Activated T-helper 17 cell treated with anti-CD3 and anti-CD28 coated beads, Interleukin-2, amount 50 U/mL, for 72 hours (primary cell): ENCODE measurements at places on chromosomes 6 and 20. TPM values are rescaled to one million over a fixed set of nuclear protein-coding genes. Genes with fewer than 3 reads are reported as not detected.

Gene KIF6
- total RNA-seq = not detected

Gene NRSN1
- total RNA-seq = not detected

Gene SPO11
- not detected for total RNA-seq

Gene ECT2L
- total RNA-seq = not detected

Gene CLPSL2
- not detected for total RNA-seq

Gene NHSL1
- total RNA-seq = 1.1 TPM

- ATAC-seq = no peak
These were observed 10.5 kb downstream of the PTGIS start for GRCh38 chr20:49557449-49557848.

GRCh38 chr6:146545581-146545980, 1.9 kb downstream of the RAB32 start:
- ATAC-seq = no peak

- ATAC-seq = peak; percentile 63
These were observed 12.8 kb downstream of the RGS17 start for GRCh38 chr6:153117986-153118879.

GRCh38 chr6:127342296-127342945, 988 bp downstream of the ECHDC1 start:
- no peak for ATAC-seq

DNA sequence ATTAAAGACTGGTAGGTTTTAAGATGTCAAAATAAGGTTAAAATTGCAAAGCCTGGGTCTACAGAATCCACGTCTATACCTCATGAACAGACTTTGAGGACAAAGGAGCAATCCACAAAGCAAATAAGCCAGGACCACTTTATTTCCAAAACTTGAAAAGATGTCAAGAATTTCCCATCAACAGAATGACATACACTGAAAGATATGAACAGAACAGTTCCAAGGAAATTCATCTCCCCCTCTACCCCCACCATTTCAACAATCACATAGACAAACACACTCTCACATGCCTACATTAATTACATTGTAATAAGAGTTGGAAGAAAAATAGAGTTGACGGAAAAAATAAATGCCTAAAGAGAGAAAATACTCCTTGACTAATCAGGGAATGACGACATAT, 45.2 kb upstream of the NHSL1 start:
- no peak for ATAC-seq

DNA sequence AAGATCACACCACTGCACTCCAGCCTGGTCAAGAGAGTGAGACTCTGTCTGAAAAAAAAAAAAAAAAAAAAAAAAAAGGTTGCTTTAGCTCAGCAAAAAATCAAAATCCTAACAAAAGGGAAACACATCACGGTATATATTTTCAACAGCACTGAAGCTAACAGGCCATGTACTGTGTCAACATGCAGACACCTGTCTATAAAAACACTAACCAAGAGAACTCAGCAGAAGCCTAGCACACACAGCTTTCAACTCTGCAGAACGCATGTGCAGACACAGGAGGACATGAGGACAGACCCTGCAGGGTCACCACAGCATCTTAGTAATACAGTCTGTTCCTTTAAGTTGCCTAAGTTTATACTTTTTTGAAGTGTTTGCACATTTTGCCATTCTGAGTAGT, 13.5 kb downstream of the NINL start:
- no peak for ATAC-seq

DNA sequence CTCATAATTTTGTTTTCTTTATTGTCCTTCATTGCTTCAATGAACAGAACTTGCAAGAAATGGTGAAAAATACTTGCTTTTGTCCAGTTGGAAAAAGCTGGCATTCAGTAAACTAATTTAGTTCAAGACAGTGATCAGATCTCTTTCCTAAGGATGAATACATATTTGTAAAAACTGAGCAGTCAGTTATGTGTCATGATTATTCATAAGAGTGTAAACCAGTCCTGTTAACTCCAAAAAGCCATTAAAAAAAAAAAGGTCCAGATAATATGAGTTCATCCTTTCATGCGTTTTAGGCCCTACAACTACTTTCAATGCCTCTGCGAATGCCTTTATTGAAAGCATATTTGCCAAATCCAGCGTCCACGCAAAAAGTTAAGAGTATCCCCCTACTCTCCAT, 609 bp downstream of the PGM3 start:
- ATAC-seq = peak; percentile 43

DNA sequence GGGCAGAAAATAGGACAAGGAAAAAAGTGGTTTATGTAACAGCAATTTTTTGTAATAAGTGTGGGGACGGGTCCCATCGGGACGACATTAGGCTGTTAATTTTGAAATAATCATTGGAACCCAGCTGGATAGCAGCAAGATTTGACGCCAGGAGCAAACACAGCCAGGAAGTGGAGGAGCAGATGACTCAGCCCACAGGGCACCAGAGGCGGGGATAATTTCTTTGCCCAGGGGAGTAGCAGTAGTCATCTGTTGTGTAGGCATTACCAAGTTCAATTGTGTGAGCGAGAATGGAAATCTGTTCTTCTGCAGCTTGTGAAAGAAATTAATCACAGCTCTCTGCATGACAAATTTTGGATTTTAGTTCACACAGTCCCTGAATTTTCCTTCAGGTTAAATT, 22.6 kb upstream of the RIN2 start:
- ATAC-seq = peak; percentile 76

- ATAC-seq = no peak
These were observed 395.3 kb downstream of the CD109 start for GRCh38 chr6:74091136-74091793.

DNA sequence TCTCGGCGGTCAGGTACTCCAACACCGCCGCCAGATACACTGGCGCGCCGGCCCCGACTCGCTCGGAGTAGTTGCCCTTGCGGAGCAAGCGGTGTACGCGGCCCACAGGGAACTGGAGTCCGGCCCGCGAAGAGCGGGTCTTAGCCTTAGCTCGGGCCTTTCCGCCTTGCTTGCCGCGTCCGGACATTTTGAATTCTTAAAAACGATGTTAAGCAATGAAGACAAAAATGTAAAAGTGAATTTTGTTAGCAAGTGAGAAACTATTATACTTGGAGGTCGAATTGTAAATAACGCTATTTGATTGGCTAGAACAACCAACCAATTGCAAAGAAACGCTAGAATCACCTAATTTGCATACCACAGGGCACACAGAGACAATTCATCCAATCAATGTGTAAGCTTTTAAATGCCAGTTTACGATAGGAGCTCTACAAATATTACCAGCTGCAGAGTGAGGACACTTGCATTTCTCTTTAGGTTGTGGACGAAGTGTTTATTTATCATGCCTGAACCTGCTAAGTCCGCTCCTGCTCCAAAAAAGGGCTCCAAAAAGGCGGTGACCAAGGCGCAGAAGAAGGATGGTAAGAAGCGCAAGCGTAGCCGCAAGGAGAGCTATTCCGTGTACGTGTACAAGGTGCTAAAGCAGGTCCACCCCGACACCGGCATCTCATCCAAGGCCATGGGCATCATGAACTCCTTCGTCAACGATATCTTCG, 112.0 kb downstream of the HFE start:
- ATAC-seq = peak; percentile 71

GRCh38 chr6:38640216-38640909, 634 bp upstream of the BTBD9 start:
- ATAC-seq = peak; percentile 36

DNA sequence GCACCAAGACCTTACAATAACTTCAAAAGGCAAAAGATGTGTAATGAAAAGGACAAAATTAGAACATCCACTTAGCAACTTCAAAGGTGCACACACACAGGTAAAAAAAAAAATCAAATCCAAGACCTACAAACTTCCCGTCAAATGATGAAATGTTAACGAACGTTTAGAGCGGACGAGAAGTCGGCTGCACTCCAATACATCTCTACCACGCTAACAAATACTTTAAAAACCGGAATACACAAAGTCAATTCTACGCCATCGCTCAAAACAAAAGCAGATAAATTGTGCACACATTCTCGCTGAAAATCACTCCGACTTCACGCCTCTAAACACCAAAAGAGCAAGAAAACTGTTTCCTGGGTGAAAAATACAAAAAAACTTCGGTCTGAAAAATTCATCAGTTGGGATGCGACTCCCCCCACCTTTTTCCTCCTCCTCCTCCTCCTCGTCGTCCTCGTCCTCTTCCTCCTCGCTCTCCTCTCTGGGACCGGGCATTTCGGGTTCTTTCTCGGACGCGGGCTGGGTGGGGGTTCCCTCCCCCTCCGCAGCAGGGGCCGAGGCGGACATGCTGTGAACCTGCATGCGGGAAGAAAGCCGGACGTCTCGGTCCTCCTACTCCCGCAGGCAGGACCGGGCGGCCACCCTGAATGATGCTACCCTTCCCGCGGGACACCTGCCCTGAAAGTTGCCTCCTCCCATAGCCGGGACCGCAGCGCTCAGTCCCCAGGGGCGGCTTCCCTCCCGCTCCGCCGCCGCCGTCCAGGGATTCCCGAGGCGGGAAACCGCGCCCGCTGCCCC, 712 bp downstream of the DEK start:
- ATAC-seq = no peak
